Stimulated activated CD8-positive, alpha-beta memory T cell treated with anti-CD3 and anti-CD28 coated beads, Interleukin-2, amount 100 ng/mL, for 1 hour (primary cell): ENCODE measurements at places on chromosomes 1 and 21.

DNA sequence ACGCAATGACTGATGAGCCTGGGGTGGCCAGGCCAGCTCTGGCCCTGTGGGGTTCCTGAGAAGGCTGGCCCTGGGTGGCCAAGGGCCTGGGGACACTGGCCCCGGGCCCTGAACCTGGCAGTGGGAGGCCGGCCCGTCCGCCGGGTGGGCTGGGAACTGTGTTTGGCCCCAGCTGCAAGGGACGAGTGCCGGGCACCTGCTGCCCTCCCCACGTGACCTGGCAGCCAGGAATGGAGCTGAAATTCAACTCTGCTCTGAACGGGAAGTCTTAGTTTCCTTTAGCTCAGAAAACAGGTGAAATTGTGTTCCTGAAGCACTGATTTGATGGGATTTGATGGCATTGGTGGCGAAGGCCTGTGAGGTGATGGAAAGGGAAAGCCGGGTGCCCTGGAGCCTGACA lies 8.2 kb upstream of the TTLL10 start:
- DNase-seq, result no peak

GRCh38 chr21:36914244-36915013 lies 52.0 kb downstream of the HLCS start:
- DNase-seq, result no peak

GRCh38 chr1:37519613-37520012 lies 5.0 kb upstream of the MEAF6 start:
- DNase-seq, result no peak

GRCh38 chr21:43904331-43904781 lies 39.3 kb downstream of the AGPAT3 start:
- DNase-seq, result no peak

GRCh38 chr1:95247607-95248006 lies 13.6 kb downstream of the RWDD3 start:
- DNase-seq, result no peak

GRCh38 chr1:16085522-16085921 lies 12.1 kb upstream of the FAM131C start:
- DNase-seq, result no peak

- no peak for DNase-seq
These were observed 105.3 kb upstream of the SERBP1 start for GRCh38 chr1:67535474-67535873.

- DNase-seq, result peak; percentile 31
These were observed 556 bp downstream of the GMEB1 start for GRCh38 chr1:28668956-28669723.

DNA sequence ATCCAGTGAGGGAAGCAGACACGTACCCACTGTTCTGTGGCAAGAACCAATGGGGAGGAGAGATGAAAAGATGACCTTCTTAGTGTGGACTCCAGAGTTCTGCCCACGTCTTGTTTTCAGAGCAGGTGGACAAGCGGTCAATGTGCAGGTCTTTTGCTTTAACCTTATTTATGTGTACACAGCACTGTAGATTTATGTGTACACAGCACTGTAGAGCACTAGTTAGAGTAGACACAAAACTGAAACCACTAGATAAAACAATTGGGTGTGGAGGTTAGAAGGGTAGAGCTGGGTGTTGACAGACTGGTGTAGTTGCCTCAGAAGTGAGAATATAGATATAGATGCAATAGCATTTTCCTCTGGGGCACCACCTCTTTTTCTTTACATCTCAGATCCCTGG lies 150.0 kb downstream of the MAGI3 start:
- no peak for DNase-seq

DNA sequence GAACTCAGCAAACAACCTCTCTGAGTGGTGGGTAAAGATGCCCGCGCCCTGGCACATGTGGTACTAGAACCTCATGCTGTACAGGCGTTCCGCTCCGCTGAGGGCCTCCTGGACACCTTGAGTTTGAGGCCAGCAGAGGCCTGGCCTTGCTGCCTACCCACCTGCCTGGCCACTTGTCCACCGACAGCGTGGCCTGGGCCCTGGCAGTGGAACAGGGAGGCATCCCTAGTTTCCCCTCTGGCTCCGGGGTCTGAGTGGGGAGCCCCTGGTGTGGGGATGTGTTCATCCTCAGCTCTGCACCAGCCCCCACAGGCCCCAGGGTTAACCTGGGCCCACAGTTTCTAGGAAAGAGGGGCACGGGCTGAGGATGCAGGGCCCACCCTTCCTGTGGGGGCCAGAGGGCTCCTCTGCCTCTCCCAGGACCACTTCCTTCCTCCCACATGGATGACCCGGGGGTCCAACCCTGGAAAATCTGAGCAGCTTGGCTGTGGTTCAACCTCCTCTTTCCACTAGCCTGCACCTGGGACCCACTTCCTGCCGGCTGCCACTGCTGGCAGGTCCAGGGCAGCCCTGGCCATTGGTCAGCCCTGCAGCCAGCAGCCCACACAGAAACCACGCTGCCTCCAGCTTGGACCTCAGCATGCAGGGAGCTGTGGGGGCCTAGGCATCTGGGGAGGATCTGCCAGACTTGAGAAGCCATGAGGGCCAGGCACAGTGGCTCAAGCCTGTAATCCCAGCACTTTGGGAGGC lies 53.3 kb upstream of the COL18A1 start:
- no peak for DNase-seq

GRCh38 chr21:41957991-41958766 lies 4.4 kb upstream of the C2CD2 start:
- no peak for DNase-seq

DNA sequence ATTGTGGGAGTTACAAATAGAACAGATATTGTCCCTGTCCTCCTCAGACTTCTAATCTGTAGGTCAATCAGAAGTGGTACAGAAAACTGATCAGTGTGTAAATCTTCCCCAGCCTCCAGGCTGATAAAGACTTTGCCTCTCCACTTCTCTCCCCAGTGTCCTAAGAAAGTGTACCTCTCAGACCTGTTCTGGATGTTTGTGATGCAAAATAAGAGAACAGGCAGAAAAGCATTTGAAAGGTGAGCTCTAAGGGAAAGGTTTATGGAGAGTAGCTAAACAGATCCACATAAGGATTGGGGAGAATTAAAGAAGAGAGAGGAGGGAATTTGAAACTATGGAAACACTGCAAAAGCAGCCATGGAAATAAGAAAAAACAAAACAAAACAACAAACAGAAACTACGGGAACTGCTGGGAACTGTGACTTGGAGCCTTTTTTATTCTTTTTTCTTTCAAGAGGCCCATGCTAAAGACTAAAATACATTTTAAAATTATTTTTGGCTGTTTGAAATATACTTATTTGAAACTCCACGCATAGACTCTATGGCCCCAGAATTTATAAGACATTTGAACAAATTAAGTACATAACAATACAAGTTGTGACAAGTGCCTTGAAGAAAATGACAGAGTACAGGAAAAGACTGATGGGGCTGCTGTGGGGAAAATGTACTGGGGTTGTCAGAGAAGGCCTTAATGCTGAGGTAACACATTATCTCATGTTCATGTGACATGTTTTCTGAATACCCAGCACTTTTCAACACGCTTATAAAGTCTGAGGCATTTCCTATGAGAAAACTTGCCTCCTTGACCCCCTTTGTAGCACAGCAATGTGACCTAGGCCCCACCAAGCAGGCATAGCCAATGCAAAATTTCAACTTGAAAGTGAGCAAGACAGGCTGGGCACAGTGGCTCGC lies 51.2 kb downstream of the TRAF5 start:
- no peak for DNase-seq

DNA sequence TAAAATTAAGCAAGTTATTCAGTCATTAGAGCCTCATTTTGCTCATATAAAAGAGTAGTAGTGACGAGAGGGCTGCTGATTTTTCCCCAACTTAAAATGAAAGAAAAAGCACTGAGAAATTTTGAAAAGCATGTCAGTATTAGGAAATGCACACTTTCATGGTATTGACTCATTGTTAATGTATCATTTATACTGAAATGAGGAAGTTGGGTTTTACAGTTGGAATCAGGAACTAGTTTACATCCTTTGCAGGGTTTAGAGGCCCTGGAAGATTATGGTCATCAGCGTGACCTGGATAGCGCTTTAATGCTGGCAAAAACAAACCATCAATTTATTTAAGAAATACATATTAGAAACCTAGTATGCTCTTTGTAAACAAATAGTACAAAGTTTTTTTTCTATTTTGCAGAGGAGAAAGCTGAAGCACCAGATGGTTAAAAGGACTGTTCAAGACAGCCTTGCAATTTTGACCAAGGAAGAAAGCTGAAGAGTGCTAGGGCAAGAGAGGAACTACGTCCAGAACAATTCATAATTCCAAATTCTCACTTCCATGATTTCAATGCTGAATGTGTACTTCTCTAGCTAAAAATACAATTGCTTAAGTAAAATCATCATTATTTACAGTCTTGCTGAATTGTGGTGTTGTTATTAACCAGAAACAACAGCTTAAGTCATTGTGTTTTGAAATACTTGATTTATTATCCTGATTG lies 94.8 kb upstream of the SGIP1 start:
- no peak for DNase-seq

DNA sequence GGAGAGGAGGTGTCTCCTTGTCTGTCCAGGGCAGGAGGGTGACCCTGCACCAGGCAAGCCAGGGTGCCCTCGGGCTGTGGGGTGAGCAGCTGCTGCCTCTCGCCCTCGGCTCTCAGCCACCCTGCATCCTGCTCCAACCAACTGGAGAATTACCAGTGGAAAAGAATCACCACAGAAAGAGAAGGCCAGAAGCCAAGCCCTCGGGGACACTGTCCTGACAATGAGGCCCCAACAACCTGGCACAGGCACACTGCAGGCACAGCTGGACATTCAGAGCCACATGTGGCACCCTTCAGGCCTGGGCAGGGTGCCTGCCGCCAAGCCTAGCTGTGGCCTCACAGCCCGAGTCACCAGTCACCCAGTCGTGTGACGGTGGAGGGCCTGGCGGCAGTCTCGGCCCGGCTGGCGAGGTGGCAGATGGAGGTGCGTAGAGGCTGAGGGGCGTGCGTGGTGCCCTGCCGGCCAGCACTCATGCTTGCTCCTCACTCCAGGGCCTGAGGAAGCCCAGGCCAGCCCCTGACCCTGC lies 12.0 kb downstream of the MEGF6 start:
- DNase-seq, result no peak

DNA sequence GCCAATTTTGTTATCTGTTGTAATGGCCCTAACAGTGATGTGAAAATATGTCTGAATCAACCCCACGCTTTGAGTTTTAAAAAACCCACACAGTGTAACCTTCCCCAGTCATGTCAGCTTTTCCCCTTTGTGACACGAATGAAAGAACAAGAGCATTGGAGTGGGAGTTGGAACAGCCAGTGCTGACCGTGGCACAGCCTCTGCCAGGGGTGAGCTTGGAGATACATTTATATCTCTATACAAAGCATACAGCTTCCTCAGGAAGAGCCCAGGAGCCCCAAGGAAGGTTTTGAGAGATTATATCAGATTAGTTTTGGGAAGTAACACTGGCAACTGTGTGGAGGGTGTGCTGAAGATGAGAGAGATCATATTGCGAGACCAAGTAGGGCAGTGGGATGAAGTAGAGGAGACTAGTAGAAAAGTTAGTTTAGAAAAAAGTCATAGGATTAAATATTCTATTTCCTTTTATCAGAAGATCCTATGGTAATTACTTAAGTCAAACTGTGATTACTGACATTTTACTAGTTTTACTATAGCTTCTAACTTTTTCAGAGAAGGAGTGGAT lies 15.9 kb downstream of the LRRC8B start:
- no peak for DNase-seq

DNA sequence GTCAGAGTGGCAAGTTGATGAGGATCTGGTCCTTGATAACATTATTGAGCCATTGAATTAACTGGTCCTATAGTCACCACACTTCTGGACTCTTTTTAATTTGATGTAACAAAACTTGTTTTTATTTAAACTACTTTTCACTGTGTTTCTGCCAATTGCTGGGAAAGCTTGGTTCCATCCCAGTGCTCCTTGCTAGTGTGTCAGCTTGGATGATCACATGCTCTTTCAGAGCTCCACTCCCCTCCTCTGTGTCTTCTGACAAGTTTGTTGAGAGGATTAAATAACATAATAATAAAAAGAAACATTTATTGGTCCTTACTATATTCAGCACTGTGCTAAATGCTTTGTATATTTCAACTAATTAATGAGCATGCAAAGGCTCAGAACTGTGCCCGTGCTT lies 448.5 kb upstream of the B3GALT2 start:
- no peak for DNase-seq

DNA sequence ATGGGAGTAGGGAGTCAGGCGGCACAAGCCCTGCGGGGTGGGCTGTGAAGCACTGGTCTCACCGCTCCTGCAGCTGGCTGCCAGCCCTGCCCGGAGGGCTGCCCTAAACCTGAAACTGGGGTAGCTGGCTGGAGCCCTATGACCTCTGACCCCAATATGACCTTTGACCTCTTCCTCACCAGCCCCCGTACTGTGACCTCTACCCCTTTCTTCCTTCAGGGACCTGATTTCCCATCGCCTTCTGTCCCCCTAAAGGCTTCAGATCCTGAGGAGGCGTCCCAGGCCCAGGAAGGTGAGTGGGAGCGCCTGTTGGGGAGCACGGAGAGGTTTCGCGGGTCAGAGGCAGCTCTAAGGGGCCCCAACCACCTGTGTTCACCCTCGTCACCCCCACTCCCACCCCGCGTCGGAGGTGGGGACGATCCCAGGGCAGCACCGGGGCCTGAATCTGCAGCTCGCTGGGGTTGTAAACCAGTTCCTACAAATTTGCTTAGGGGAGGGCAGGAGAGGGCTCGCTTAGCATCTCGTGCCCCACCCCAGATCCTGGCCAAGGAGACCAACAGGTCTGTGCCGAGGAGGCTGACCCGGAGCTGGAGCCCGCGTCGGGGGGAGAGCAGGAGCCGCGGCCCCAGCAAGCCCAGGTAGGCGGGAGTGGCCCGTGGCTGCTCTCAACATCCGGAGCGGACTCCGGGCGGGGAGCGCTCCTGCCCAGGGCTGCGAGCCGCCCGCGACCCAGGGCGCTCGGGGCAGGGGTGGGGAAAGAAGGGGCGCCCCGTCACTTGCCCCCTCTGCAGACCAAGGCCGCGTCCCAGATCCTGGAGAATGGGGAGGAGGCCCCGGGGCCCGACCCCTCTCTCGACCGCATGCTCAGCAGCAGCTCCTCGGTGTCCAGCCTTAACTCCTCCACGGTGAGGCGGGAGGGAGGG lies 7.3 kb downstream of the SYTL1 start:
- DNase-seq, result no peak

GRCh38 chr1:119865627-119866026 lies 30.7 kb downstream of the ADAM30 start:
- DNase-seq, result no peak

- DNase-seq, result no peak
These were observed 364 bp downstream of the GOLPH3L start for GRCh38 chr1:150696590-150696989.

DNA sequence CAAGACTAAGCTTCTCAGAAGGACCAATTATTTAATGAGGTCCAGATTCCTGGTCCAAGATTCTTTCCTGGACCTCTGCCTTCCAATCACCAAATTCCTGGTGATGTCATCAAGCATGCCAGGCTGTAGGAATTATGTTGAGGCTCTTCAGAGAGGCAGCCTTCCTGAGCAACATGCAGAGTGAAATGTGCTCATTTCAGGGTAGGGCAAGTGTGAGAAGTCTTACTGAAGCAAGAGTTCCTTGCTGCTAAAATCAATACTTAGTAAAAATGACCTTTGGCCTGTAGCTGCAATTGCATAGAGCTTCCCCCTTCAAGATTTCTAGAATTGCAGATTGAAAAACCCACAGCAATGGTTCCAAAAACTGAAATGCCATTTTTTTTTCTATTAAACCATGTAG lies 31.7 kb upstream of the BCAR3 start:
- DNase-seq, result no peak
